B cell (primary cell): ENCODE measurements at places on chromosomes 3 and 15. TPM values are rescaled to one million over a fixed set of nuclear protein-coding genes. Genes with fewer than 3 reads are reported as not detected.

- H3K27me3 ChIP-seq = no peaks in the 10 kb centered on the region
- no peak overlapping the region for H3K4me3 ChIP-seq
Measured at GRCh38 chr3:61371123-61371522, 119.9 kb upstream of the FHIT start.

- no peaks in the 10 kb centered on the region for H3K27me3 ChIP-seq
- no peaks in the 10 kb centered on the region for H3K4me1 ChIP-seq
- H3K36me3 ChIP-seq = no peaks in the 10 kb centered on the region
- no peak overlapping the region for H3K27ac ChIP-seq
Measured at GRCh38 chr3:30764891-30765290, 129.6 kb downstream of the GADL1 start.

MYL3 gene
- polyA plus RNA-seq = not detected in 2 replicates

DNA sequence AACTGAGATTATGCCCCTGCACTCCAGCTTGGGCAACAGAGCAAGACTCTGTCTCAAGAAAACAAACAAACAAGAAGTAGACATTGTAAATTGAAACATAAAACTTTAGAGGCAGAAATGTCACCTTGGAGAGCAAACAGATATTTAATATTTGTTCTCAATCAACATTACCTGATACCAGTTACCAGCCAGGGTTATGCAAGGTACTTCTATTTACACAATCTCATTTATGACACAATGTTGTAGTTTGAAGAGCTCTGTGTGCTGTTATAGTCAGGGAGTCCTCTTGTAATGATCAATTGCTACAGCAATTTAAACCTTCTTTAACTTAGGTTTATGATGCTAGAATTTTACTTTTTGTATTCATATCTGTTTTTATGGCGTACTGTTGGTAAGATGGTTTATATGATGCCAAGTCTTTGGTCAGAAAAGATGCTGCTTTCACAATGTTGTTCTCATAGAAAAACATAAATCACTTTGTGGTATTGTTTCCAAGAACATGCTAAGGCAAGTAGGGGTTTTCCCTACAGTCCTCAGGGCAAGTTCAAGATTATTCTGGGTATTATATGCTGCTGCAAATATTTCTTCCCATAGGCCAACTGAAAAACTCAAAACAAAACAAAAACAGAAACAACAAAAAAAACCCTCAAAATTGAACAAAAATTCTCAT is 173.5 kb downstream of the TNIK start:
- no peak overlapping the region for H3K4me3 ChIP-seq
- no peak for DNase-seq
- H3K27ac ChIP-seq = no peak overlapping the region
- no peaks in the 10 kb centered on the region for H3K36me3 ChIP-seq

- no peaks in the 10 kb centered on the region for H3K27me3 ChIP-seq
- no peak overlapping the region for H3K27ac ChIP-seq
- H3K36me3 ChIP-seq = no peaks in the 10 kb centered on the region
- no peak for DNase-seq
Measured at GRCh38 chr3:55339819-55340218, 147.3 kb downstream of the WNT5A start.

ZNF385D gene
- polyA plus RNA-seq = not detected in 2 replicates

DNA sequence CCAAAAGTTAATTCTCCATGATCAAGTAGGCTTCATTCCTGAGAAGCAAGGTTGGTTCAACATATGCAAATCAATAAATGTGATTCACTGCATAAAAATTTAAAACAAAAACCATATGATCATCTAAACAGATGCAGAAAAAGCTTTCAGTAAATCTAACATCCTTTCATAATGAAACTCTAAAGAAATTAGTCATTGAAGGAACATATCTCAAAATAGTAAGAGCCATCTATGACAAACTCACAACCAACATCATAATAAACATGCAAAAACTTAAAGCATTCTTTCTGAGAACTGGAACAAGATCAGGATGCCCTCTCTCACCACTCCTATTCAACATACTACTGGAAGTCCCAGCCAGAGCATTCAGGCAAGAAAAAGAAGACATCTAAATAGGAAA is 254.1 kb downstream of the AGBL1 start:
- H3K27me3 ChIP-seq = no peaks in the 10 kb centered on the region
- H3K36me3 ChIP-seq = no peaks in the 10 kb centered on the region
- no peaks in the 10 kb centered on the region for H3K4me1 ChIP-seq
- H3K4me3 ChIP-seq = no peak overlapping the region
- DNase-seq = no peak
- no peak overlapping the region for H3K27ac ChIP-seq

- H3K27ac ChIP-seq = no peak overlapping the region
- peaks cover 3% of the 10 kb centered on the region for H3K4me1 ChIP-seq
- no peak for DNase-seq
- no peaks in the 10 kb centered on the region for H3K27me3 ChIP-seq
- H3K36me3 ChIP-seq = no peaks in the 10 kb centered on the region
Measured at GRCh38 chr3:191133359-191133758, 65.7 kb upstream of the OSTN start.

GRCh38 chr3:151003029-151003767 is 30.7 kb upstream of the CLRN1 start:
- H3K27me3 ChIP-seq = no peaks in the 10 kb centered on the region
- no peaks in the 10 kb centered on the region for H3K36me3 ChIP-seq
- no peak overlapping the region for H3K27ac ChIP-seq
- no peak overlapping the region for H3K4me3 ChIP-seq
- DNase-seq = no peak

NOX5 gene
- 0.01 and 0.26 TPM in 2 replicates for polyA plus RNA-seq

SMARCC1 gene
- 13.1 and 13.8 TPM in 2 replicates for polyA plus RNA-seq

DNA sequence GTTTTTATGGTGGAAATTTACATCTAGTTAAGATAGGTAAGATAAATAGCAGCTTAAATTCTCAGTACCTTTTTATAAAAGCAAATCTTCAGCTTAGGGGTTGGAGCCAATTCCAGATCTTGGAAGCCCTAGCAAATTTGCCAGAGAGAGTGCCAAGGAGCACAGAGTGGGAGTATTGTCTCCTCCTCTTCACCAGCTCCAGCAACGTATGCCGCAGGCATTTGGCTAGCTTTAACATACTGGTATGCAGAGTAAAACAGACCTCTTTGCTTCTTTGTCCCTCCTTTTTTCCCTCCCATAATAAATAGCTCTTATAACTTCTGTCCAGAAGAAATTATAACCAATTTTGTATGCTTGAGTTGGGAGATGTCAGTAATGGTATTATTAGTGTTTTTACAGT is 140.4 kb downstream of the DIPK2A start:
- H3K27ac ChIP-seq = no peak overlapping the region
- DNase-seq = no peak
- H3K27me3 ChIP-seq = no peaks in the 10 kb centered on the region
- H3K4me3 ChIP-seq = no peak overlapping the region
- H3K36me3 ChIP-seq = no peaks in the 10 kb centered on the region

DNA sequence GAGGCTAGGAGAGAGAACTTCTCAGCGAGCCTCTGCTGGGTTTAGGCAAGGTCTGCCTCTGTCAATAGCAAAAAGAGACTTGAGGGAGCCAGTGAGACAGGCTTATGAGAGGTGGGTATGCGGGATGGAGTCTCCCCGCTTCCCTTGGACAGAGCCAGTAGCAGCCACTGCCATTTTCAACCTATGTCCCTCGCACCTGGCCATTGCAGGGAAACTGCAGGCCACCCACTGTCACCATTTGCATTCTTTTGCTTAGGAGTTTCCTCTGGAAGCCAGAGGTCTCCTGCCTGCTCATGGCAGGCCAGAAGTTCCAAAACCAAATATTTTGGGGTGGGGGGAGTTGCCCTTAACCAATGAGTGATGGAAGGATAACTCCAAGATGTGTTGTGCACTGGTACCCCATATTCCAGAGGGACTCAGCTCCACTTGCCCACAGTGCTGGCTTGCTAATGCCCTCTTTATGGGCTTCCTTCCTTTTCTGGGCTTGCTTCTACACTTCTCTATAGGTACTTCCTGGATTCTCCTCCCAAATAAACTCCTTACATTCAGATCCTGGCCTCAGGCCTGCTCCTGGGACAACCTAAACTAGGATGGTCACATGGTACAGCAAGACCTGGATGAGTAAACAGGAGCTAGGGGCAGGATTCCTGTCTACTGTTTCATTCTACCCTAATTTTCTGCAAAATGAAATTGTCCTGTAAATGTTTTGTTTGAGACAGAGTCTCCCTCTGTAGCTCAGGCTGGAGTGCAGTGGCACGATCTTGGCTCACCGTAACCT is 108.9 kb upstream of the PROK2 start:
- H3K27ac ChIP-seq = no peak overlapping the region
- H3K27me3 ChIP-seq = peaks cover 31% of the 10 kb centered on the region
- no peaks in the 10 kb centered on the region for H3K4me1 ChIP-seq
- H3K4me3 ChIP-seq = no peak overlapping the region

DNA sequence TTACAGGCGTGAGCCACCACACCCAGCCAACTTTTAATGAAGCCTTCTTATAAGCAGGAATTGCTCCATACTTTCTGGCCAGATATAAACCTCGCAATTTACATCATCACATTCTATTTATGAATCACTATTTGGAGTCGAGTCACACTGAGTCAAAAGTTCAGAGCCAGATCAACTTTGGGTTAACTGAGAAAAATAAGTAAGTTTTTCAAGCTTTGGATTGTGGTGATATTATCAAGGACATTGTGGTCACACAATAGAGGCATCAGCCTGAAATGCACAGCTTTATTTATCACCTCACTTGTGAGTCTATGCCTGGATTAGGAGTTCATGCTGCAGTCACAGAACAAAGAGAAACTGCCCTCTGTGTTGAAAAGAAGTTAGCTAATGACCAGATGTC is 1163.5 kb downstream of the ROBO1 start:
- H3K4me1 ChIP-seq = no peaks in the 10 kb centered on the region
- no peaks in the 10 kb centered on the region for H3K27me3 ChIP-seq
- H3K27ac ChIP-seq = no peak overlapping the region

GRCh38 chr3:82202269-82202668 is 440.8 kb upstream of the GBE1 start:
- H3K4me1 ChIP-seq = peaks cover 12% of the 10 kb centered on the region
- H3K36me3 ChIP-seq = no peaks in the 10 kb centered on the region
- no peaks in the 10 kb centered on the region for H3K27me3 ChIP-seq
- DNase-seq = no peak

RETNLB gene
- polyA plus RNA-seq = not detected in 2 replicates

DNA sequence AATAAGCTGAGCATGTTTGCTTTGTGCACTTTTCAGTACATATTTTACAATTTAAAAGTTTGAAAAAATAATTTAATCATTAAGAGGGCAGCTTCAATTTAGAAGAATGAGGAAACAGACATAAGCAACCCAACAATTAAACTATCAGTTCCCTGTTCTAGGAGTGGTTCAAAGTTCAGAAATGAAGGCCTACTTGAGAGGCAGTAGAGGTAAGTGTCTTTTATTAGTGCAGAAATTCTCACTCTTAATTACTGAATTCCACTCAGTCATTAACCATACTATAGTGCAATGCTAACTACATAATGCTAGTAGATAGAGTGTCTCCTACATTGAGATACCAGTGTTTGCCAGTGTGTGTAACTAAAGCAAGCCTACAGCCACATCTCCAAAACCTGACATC is 73.1 kb downstream of the TNIK start:
- no peaks in the 10 kb centered on the region for H3K27me3 ChIP-seq
- H3K36me3 ChIP-seq = no peaks in the 10 kb centered on the region
- no peaks in the 10 kb centered on the region for H3K4me1 ChIP-seq
- no peak overlapping the region for H3K27ac ChIP-seq

DNA sequence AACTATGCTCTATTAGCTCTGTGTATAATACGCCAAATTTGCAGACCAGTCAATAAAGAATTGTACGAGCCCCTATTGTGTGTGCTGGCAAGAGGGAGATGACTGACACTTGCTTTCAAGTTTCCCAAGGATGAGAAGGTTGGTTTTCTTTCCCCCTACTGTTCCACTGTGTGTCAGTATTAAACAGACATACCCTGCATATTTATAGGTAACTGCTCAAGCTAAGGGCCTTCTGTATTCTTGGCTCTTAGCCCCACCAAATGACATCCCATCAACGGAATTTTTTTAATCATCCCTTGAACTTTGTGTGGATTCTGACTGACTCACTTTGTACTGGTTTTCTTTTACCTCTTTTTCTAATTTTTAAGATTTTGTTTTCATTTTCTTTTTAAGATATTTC is 60.6 kb upstream of the GYG1 start:
- H3K4me1 ChIP-seq = no peaks in the 10 kb centered on the region
- no peaks in the 10 kb centered on the region for H3K27me3 ChIP-seq
- DNase-seq = no peak

DNA sequence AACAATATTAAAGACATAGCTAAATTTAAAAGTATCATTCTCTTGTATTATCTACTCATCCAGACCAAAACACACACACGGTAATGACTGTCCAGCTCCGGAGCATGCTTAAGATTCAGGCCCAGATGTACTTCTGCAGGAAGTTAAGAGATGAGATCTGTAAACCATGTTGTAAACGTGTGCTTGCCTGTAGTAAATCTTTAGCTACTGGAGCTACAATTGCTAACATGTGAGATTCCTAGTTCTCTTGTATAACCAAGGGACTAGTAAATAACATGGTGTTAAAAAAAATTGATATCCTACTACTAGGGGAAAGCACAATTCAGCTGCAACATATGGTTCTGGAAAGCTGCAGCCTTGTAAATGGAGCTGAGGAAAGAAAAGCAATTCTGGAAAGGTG is 651.7 kb upstream of the CCDC54 start:
- no peak for DNase-seq
- no peaks in the 10 kb centered on the region for H3K36me3 ChIP-seq
- no peak overlapping the region for H3K27ac ChIP-seq
- no peaks in the 10 kb centered on the region for H3K27me3 ChIP-seq
- H3K4me3 ChIP-seq = no peak overlapping the region
